ENCODE measurements at places on chromosomes 6 and 20. TPM values are rescaled to one million over a fixed set of nuclear protein-coding genes. Genes with fewer than 3 reads are reported as not detected.

- DNase-seq = no peak
Measured at GRCh38 chr6:148251891-148252290, 90.7 kb upstream of the SASH1 start.

Gene C20orf96
- 10.3 TPM for total RNA-seq

GRCh38 chr6:161586887-161587286 is 313.0 kb upstream of the AGPAT4 start:
- DNase-seq = no peak

GRCh38 chr6:63783096-63783495 is 147.5 kb downstream of the PHF3 start:
- DNase-seq = no peak

- DNase-seq = no peak
Measured at GRCh38 chr6:116482780-116483179, 21.6 kb downstream of the CALHM6 start.

Gene EPPIN
- not detected for total RNA-seq

All from Caco-2 (cell line).